ENCODE measurements at places on chromosomes 11 and 22.

- no peak for DNase-seq
Observed at GRCh38 chr11:96062134-96062533, 138.2 kb upstream of the MTMR2 start.

DNA sequence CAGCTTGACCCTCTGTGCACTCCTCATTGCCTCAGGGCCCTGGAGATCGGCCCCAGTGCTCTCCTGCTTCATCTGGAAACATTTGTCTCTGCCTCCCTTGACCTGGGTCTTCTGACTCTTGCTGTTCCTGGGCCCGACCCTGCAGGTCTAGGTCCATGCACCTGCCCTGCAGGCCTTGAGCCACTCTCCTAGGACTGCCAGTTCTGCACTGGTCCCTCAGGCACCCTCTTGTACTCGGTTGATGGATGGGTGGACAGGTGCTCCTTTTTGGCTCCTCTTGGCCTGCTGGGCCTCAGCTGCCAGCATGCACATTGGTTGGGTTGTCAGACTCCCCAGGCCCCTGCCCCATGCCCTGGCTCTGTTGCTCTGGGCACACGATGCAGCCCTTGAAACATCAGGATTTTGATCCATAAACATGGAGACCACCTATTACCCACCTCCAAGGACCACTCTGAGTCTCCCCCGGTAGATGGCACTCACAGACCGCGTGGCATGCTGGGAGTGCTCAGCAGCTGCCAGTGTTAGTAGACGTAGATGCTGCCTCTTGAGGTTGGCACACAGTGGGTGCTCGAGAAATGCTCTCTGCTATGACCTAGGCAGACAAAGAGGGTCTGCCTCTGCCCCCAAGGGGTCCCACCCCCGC is 20.2 kb upstream of the ACR start:
- DNase-seq, result no peak

DNA sequence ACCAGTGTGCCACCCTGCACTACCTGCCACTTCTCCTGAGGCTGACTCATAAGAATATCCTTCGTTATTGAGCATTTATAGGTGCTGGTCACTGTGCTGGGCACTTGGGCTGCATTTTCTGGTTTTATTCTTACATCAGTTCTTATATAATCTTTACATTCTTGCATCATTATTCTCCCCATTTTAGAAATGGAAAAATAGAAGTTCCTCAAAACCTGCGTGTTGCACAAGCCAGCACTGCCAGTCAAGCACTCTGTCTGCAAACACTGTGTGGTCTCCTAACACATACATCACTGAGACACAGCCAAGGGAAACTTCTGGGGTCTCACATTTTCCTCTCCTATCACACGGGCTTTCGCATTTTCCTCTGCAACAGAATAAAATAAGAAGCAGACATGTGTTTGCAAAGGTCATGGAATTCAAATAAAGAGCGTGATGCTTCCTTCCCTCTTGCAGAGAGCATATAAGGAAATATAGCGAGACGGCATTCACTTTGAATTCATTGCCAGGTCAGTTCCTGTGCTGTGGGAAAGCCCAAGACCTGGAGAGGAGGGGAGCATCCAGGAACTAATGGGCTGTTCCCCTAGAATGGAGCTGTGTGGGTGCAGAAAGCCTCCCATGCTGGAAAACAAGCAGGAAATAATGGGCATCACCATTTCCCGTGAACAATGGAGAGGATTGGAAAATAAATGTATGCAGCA is 73.9 kb upstream of the SEZ6L start:
- DNase-seq, result no peak

DNA sequence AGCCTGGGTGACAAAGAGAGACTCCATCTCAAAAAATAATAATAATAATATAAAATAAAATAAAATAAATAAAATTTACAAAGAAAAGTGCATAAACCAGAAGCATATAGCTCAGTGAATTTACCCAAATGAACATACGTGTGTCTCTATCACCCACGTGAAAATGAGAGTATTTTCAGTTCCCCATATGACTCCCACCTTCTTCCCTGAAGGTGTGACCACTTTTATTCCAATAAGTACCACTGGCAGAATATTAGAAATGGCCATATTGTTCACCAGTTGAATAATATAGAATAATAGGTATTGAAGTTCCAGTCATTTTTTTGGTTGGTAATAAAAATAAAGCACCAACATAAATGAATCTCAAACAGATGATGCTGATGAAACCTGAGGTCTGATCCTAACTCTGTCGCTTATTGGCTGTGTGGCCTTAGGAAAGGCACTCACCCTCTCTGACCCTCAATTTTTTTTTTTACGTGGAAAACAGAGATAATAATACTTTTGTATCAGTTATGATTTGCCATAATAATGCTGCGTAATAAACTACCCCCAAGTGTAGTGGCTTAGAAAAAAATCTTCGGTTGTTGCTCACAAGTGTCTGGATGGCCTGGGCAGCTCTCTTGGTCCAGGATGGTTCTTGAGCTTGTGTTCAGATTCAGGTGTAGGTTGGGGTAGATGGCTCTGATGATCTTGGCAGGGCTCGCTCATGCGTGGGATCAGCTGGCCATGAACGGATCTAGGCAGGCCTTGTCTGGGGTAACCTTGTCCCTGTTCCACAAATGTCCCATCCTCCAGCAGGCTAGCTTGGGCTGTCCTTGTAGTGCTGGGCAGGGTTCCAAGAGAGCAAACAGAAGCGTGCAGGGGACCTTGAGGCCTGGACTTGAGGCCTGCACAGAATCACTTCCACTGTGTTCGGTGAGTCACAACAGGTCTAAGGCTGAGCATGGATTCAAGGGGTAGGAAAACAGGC is 88.1 kb downstream of the MYO18B start:
- no peak for DNase-seq

- DNase-seq, result no peak
Observed at GRCh38 chr22:48104102-48104738, 1341.8 kb downstream of the TBC1D22A start.

DNA sequence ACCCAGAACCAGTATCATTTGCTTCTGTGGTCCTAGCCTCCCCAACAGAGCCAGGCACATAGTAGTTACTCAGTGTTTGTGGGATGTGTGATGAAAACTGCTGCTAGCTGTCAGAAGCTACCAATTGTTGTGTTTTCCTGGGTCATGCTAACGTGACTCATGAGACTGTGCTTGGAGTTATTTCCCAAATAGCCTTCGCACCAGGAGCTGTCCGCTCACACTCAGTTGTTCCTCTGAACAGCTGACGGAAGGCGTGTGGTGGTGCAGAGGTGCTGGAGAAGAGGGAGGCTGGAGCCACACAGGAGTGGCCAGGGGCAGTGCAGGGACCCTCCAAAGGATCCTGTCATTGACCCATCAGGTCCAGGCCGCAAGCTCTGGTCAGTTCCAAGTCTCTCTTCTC is 53.9 kb upstream of the TBCEL start:
- DNase-seq, result no peak

DNA sequence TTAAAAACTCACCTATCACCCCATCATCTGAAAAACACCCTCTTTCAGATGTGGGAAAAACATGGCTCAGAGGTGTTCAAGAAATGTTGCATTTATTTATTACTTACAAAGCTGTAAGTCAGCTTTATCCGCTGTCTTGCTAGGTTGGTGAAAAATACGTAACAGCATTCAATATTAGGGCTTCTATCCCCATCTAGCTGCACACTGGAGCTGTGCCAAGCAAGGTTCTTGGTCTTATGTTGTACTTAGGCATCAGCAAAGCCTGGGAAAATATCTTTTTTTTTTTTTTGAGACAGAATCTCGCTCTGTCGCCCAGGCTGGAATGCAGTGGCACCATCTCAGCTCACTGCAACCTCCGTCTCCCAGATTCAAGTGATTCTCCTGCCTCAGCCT is 7.5 kb downstream of the SERPING1 start:
- DNase-seq, result no peak

DNA sequence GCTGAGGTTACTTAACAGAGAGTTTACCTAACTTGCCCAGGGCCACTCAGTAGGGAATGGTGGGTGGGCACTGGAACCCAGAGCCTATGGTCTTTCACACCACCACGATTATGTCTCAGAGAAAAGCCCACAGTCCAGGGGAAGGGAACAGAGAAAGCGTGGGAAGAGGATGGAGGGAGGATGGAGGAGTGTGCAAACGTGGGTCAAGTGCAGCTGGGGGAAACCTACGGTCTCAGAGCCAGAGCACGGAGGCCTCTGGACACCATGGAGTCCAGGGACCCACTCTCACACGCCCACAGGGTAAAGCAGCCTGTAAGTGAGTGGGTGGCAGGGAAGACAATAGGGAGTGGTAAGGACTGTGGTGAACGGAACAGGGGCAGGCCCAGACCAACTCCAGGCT is 47.3 kb upstream of the SLC35C1 start:
- DNase-seq, result no peak

- no peak for DNase-seq
Observed at GRCh38 chr22:19984851-19985811, 31.5 kb downstream of the ARVCF start.

DNA sequence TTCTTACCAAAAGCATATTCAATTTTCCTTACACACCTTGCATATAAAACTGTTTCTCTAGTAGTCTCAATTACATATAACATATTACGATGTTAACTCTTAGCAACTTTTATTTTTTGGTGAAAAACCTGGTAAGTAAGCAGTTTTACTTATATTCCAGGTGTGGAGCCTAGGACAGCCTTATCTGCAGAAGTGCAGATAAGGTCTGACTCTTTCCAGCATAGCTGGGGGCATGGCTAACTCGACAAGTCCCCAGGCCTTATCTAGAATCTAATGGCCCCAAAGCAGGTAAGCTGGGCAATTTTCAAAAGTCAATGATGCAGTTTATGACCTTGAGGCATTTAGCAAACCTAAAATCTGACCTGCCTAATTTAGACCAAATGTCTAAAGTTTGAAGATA is 4.2 kb upstream of the C1QTNF6 start:
- DNase-seq, result no peak

GRCh38 chr11:46281371-46281831 is 3.9 kb downstream of the CREB3L1 start:
- DNase-seq, result no peak

DNA sequence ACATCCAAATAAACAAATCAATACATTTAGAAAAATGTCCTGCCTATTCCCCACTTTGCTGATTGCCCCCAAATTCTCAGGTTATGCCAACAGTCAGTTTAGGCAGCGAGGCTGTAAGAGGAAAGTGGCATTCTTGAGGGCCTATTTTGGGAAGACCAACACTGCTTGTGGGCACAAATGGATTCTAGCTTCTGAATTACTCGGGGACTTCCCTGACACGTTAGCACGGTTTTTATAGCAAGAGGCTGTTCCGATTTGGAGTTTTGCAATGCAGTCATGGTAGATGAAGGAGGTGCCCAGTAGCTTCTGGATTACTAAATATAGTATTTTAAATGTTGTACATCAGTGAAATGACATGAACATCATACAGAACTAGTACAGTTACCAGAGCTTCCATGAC is 13.1 kb downstream of the RCN1 start:
- no peak for DNase-seq

- DNase-seq, result peak; percentile 84
Observed at GRCh38 chr11:47524291-47524874, 28.5 kb downstream of the CELF1 start.

GRCh38 chr11:66222358-66223149 is 45.9 kb upstream of the RAB1B start:
- DNase-seq, result peak; percentile 92

- peak; percentile 74 for DNase-seq
Observed at GRCh38 chr11:33778675-33779074, 4.4 kb upstream of the FBXO3 start.

- no peak for DNase-seq
Observed at GRCh38 chr11:62353841-62354240, 16.6 kb downstream of the ASRGL1 start.

DNA sequence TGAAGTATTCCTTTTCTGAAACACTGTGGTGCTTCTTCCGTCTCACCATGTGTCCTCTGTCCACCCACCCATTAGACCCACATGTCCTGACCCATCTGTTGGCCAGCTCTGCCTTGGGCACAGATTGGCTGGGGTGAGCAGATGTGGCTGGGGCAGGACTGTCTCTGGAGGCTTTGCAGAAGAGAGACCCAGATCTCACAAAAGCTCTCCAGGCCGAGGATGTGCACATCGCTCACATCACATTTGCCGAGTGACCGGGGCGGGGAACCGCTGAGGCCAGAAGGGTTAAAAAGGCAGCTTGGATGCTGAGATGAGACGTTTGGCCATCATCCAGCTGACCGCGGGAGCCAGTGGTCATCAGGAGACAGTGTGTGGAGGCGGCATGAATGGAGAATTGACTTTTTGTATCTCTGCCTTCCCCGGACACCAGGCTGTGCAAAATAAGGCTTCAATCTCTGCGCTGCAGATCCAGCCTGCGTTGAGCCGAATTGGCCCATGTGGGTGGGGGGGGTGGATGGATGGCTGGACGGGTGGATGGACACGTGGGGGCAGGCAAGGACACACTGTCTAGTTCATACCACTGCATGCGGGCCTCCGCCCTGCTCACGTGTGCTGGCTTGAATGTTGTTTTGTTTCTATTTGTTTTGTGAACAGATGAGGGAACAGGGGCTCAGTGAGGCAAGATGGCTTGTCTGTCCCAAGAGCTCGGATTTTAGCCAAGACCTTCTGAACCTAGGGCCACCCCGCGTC is 6.1 kb downstream of the IFITM10 start:
- peak; percentile 56 for DNase-seq

DNA sequence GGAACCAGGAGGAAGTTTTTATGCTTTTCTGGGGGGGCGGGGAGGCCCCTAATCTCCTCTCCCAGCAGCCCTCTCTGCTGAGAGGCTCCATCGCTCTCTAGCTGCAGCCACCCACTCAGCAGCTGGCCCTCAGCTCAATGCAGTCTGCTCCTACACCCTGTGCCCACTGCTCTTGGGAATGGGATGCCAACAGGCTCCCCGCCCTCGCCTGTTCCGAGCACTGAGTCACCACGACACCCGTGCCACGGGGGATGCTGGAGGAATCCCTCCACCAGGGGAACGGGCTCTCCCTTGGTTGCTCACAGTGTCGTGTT is 23.5 kb upstream of the SUSD2 start:
- DNase-seq, result peak; percentile 59

DNA sequence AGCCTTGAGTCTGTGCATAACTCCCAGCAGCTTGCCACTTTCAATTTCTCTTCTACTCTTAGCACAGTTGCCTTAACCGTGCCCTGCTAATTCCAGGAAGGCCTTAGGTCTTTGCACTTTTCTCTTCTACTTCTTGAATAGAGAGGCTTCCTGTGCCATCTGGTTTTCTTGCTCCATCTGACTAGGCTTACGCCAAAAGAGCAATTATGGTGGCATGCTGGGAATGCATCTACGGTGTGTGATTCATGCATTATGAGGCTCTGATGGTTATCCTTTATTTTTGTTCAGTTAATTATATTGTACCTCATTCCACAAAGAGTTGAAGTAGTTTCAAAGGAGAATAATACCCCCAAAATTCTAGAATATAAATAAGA is 29.4 kb downstream of the SIK2 start:
- DNase-seq, result no peak

- DNase-seq, result no peak
Observed at GRCh38 chr11:65389294-65389980, 3.0 kb downstream of the FRMD8 start.

GRCh38 chr11:7544021-7544420 is 30.2 kb downstream of the PPFIBP2 start:
- no peak for DNase-seq

DNA sequence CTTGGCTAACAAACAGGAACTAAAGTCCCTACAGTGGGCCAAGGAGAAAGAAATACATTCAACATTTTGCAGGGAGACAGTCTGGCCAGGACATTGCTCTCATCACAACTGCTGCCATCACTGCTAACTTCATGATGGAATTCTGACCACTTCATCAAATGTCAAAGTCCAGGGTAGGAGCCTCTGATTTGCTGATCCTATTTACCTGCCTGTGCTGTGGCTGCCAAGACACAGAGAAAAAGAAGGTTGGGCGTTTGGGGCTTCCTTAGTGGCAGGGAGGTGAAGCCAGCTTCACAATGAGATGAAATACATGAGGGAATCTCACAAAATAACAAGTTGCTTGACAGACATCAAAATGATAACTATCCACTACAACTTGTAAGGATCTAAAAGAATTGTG is 343.9 kb upstream of the CADM1 start:
- DNase-seq, result no peak

Data from cerebellum (tissue), 4 donors.